ENCODE measurements at places on chromosomes 3 and 15. TPM values are rescaled to one million over a fixed set of nuclear protein-coding genes. Genes with fewer than 3 reads are reported as not detected.

The TUSC7 gene
- not detected for total RNA-seq

The SAXO2 gene
- 1.8 TPM for total RNA-seq

The CHRNA3 gene
- 0.82 TPM for total RNA-seq

The TTLL13 gene
- not detected for total RNA-seq

The SLC22A14 gene
- not detected for total RNA-seq

The WDR53 gene
- total RNA-seq = 6.2 TPM

The BTD gene
- 19.3 TPM for total RNA-seq

The CIDEC gene
- total RNA-seq = not detected

The QTRT2 gene
- total RNA-seq = 26.2 TPM

The CTXN2 gene
- not detected for total RNA-seq

The OR5K2 gene
- not detected for total RNA-seq

The ACKR4 gene
- total RNA-seq = 6.6 TPM

The RGMA gene
- 36.2 TPM for total RNA-seq

All from tongue (tissue), 3 donors.